Uterus (tissue), 4 donors: ENCODE measurements at places on chromosomes 13 and 19. TPM values are rescaled to one million over a fixed set of nuclear protein-coding genes. Genes with fewer than 3 reads are reported as not detected.

- no peak for DNase-seq
Observed at GRCh38 chr19:57342582-57342981, 8.5 kb upstream of the ZNF304 start.

DNA sequence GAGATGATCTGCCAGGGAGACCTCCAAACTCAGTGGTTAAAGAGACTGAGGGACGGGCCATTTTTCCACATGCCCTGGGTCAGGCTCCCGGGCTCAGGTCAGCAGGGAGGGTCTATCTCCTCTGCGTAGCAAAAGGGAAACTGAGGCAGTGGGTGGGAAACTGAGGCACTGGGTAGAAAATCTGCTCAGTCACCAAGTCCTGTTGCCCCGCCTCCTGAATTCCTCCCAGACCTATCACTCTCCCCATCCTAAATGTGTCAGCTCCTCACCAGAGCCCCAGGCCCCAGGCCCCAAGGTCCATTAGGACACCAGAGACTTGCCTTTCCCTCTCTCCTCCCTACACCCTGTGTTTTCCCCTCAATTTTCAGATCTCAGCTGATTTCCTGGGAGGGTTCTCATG is 2.4 kb downstream of the CD320 start:
- DNase-seq = peak; percentile 10

GRCh38 chr19:3818466-3818865 is 32.3 kb upstream of the MATK start:
- DNase-seq = no peak

UFM1 gene
- 71.0 TPM for total RNA-seq

GRCh38 chr19:11887611-11888531 is at the start of gene ZNF69:
Gene ZNF69, plus strand, starts transcription at chr19:11887782. Its CDS starts 142 bp downstream, at chr19:11887924.
- peak; percentile 75 for DNase-seq

ZNF578 gene
- total RNA-seq = 17.1 TPM

TMEM91 gene
- 28.1 TPM for total RNA-seq

ERICH4 gene
- total RNA-seq = not detected

VSTM1 gene
- not detected for total RNA-seq

DNA sequence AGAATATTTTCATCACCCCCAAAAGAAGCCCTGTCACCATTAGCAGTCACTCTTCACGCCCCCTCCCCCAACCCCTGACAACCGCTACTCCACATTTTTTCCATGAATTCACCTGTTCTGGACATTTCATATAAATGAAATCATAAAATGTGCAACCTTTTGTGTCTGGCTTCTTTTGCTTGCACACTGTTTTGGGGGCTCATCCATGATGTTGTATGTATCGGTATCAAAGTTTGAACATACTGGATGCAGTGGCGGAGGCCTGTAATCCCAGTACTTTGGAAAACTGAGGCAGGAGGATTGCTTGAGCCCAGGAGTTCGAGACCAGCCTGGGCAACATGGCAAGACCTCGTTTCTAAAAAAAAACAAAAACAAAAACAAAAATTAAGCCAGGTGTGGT is 7.2 kb downstream of the GADD45B start:
- DNase-seq = no peak

TEX101 gene
- total RNA-seq = not detected

PSG4 gene
- not detected for total RNA-seq

- no peak for DNase-seq
Observed at GRCh38 chr13:71149498-71150363, 717.3 kb downstream of the DACH1 start.

DNA sequence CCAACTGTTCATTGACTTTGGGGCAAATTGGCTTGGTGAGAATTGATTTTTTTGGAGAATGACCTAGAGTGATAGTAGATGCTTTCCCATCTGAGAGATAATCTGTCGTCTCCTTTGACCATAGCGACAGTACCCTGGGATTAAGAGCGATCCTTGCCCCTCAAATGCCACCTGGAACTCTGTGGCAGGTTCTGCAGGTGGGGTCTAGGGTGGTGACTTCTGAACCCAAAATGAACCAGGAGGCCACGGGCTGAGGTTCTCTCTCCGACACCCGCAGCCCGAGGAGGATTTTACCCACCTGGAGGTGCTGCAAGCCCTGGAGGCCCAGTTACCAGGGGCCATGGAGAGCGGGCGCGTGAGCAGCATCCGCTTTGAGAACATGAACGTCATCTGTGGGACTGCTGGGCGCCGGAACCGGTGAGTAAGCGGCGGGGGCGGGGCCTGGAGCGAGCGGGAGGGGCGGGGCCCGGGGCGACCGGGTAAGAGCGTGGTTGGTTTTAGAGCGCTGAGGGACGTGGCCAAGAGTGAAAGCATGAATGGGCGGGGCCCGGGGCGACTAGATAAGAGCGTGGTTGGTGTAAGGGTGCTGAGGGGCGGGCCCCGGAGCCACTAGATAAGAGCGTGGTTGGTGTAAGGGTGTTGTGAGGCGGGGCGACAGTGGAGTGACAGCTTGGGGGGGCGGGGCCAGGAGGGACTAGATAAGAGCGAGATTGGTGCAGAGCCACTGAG is 8.6 kb downstream of the C19orf81 start:
- peak; percentile 79 for DNase-seq

DNA sequence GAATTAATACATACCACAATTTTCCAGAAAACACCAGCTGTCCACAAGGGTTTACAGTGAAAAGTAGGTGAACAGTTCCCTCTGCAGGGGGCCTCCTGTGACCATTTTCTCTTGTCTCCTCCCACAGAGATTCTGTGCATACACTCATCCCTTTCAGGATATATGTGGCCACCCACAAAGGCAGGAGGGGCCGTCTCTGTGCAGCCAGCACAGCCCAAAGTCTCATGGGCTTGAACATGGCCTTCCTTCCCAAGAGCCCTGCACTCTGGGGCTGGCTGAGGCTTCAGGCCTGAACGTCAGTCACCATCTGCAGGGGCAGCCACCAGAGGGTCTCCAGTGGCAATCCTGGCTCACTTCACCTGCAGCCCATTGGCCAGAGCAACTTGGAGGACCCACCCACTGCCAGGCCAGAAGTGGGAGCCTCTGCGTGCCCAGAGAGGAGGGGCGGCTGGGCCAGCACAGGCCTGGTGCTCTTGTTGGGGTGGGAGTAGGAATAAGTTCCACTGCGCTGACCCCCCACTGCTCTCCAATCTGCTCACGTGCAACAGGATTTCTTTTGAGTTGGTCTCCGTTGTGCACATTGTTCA is 25.1 kb downstream of the TMEM161A start:
- no peak for DNase-seq

DNA sequence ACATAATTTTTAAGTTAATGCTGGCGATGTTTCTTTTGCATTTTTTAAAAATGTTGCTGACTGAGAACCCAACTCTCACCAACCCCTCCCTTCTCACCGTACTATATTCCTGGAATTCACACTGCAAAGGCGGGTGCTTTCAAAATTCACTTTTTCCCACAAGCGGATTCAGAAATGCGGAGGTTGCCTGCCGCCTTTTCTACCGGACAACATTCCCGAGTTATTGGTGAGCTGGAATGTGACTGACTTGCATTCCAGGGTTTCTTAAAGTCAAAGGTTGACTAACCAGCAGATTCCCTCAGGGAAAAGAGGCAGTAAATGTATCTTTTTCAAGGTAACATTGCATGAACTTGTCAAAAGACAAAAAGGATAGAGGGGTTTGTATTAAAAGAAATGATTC is 113.3 kb downstream of the RAB20 start:
- peak; percentile 6 for DNase-seq

- no peak for DNase-seq
Observed at GRCh38 chr13:74567485-74567884, 433.3 kb upstream of the KLF12 start.

ZNF846 gene
- total RNA-seq = 71.0 TPM

GRCh38 chr19:13089857-13090507 is 12.7 kb downstream of the LYL1 start:
- DNase-seq = no peak

GRCh38 chr13:23020246-23020843 is 160.4 kb upstream of the SGCG start:
- peak; percentile 26 for DNase-seq

DNA sequence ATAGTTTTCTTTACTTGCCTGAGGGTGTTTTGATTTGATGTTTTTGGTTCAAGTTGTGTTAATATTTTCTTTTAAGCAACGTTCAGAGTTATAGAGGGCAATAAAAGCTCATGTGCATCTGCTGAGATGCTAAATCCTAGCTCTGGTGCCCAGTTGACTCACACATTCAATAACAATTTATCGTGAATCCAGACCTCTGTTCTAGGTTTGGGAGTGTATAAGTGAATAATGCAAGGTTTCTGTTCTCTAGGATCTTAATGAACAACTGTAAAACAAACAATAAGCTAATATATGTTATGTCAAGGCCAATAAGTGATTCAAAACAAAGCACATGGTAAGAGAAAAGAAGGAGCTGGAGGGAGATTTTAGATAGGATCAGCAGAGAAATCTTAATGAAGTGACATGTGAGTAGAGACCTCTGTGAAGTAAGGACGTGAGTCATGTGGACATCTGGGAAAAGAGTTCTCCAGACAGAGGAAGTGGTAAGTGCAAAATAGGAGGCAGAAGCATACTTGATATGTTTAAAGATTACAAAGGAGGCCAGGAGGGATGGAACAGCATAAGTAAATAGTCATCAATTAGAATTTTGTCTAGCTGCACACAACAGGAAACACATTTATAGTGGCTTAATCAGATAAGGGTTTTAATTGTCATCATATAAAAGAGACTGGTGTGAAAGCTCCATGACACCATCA is 278.5 kb upstream of the HTR2A start:
- DNase-seq = no peak

GRCh38 chr13:32208860-32209259 is 106.3 kb downstream of the ZAR1L start:
- DNase-seq = no peak

DNA sequence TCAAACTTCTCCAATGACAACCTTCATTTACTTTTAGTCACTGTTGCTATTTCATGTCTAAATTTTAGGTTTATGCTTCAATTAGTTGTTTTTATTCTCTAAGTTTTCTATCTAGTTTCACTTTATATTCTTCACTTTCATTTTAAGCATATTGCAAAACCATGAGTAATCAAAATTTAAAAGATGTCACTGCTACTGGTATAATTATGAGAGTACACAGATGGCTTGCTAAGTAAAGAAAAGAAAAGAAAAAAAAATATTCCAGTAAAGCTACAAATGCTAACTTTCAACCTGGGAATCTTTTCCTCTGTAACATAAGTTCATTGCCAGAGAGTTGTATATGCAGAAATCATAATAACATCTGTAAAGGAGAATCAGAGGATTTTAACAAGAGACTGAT is 1624.7 kb downstream of the PCDH9 start:
- DNase-seq = no peak

KANK2 gene
- 762 TPM for total RNA-seq

DNA sequence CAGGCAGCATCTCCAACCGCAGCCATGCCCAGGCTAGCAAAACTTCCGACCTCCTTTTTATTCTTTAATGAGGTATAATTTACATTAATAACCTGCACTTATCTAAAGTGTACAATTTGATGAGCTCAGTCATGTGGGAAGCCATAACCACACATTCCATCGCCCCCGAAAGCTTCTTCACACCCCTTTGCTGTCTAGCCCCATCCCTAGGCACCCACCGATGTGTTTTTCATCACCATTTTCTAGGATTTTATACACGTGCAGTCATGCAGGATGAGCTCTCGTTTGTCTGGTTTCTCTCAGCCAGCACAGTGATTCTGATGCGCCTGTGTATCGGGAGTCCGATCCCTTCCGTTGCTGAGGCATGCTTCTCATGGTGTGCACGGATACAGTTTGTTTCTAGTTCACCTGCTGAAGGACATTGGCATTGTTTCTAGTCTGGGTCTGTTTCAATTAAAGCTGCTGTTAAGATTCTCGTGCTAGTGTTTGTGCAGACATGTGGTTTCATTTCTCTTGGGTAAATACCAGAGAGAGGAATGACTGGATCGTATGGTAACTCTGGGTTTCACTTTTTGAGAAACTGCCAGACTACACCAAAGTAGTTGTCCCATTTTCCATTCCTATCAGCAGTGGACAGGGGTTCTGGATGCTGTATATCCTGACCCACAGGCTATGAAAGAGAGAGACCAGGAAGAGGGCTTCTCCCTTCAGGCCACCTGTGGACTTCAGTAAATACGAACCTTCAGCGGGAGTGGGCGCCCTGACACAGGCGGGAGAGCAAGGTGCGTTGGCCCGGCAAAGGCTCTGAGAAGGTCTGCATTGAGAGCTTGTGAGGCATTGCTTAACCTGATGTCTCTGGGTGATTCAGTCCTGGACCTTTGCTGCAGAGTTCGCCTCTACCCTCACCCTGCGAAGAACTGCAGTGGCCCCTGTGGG is 4.9 kb downstream of the AP1M1 start:
- no peak for DNase-seq

ZGLP1 gene
- total RNA-seq = 2.5 TPM

- no peak for DNase-seq
Observed at GRCh38 chr19:47726467-47726866, 13.2 kb downstream of the EHD2 start.

GRCh38 chr19:2867025-2867991 is at the start of gene ZNF556:
Gene ZNF556, plus strand, starts transcription at chr19:2867335. Its CDS starts 87 bp downstream, at chr19:2867422.
- DNase-seq = peak; percentile 32

DNA sequence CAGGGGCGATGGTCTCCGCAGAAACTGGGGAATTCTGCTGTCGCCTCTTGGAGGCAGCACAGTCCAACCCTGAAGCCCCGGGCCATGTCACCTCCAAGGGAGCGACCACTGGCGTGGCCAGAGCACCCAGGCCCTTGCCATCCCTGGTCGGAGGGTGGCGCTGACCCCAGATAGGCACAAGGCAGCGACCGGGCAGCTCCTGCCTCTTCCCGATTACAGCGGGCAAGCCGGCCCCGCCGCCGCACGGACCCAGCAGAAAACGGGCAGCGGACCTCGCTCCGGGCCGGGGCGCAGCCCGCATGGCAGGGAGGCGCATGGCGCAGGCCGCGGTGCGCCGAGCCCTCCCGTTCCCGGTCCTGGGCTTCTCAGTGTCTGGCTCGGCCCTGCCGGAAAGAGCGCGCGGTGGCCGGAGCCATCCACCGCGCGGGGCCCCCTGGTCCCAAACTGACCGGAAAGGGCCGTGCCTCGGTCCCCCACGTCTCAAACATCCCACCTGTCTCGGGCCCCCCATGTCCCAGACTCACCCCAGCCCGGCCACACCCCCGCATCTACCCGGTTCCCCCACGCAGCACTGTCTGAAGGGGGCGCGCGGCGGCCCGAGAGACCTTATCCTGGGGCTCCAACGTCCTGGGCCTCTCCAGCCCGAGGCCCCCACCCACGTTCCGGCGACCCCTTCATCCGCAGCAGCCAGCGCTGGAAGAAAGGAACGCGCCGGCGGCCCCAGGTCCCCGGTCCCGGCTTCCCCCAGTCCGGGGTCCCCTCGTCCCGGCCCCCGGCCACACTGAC is 727 bp downstream of the CERS1 start:
- DNase-seq = peak; percentile 14

PGLYRP1 gene
- not detected for total RNA-seq

GRCh38 chr19:36849701-36850558 is 746 bp upstream of the ZNF345 start:
- peak; percentile 90 for DNase-seq

TEAD2 gene
- 83.2 TPM for total RNA-seq

YJEFN3 gene
- 1.5 TPM for total RNA-seq
